ENCODE measurements at places on chromosomes 1 and 21.
A peak's percentile ranks its signal among the peaks of the same experiment; 100 is the strongest.

GRCh38 chr1:228689255-228689654 is 46.0 kb upstream of the RHOU start:
- no peak for DNase-seq

- no peak for DNase-seq
These were observed 17.3 kb downstream of the KCTD3 start for GRCh38 chr1:215584389-215584788.

GRCh38 chr1:229130028-229130668 is 140.8 kb upstream of the RAB4A start:
- DNase-seq, result peak; percentile 90

- DNase-seq, result no peak
These were observed 59.8 kb downstream of the CAPN9 start for GRCh38 chr1:230807029-230807428.

- DNase-seq, result no peak
These were observed 208.5 kb upstream of the SNX7 start for GRCh38 chr1:98453066-98453465.

- no peak for DNase-seq
These were observed 123.8 kb upstream of the CTTNBP2NL start for GRCh38 chr1:112272101-112272772.

GRCh38 chr1:38455829-38456530 is 403.6 kb downstream of the RRAGC start:
- DNase-seq, result no peak
